ENCODE measurements at places on chromosomes 6 and 20.

DNA sequence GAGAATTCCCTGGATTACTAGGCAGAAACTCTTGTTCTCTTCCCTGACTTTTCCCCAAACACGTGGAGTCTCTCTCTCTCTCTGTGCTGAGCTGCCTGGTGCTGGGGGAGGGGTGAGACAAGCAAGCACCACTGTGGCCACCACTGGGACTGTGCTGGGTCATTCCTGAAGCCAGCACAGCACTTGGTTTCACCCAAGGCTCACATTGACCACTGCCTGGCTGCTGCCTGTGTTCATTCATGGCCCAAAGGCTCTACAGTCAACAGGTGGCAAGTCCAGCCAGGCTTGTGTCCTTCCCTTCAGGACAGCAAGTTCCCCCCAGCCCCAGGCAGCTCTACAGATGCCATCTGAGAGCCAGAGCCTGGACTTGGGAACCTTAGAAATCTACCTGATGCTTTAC, 92.2 kb downstream of the CTNNBL1 start:
- DNase-seq, result no peak

GRCh38 chr6:38579010-38579628, 60.6 kb downstream of the BTBD9 start:
- no peak for DNase-seq

DNA sequence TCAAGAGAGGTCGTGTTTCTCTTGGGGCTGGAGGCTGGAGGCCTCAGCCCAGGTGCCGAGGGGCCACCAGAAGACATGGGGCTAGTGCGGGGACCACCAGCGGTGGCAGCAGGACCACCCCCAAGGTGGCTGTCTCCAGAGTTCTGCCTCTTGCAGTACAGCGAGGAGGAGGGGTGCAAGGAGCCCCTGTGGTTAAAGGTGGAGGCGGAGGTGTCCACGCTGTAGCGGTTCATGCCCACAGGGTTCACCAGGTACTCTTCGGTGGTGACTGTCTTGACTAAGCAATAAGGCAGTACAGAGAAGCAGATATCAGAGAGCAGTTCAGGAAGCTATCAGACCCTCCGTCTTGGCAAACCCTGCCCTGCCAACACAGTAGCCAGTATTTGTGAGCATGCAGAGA, 103.4 kb downstream of the SCML4 start:
- DNase-seq, result no peak

GRCh38 chr20:63129991-63130657, 85.8 kb downstream of the YTHDF1 start:
- no peak for DNase-seq

- no peak for DNase-seq
Observed at GRCh38 chr6:34178357-34179105, 32.6 kb upstream of the GRM4 start.

DNA sequence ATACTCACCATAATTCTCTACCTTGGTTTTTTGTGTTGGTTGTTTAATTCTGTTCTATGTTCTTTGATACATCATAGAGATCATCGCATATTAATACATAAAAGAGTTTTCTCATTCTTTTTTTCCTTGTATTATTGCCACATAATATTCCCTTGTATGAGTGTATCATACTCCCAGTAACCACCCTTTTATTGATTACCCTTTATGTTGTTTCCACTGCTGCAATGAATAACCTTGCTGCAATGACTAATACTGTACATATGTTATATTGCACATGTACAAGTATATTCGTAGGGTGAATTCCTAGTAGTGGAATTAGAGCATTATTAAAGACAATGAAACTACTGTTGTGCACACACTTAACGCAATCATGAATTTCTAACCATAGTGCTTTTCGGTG, 9.1 kb upstream of the SF3B5 start:
- no peak for DNase-seq

DNA sequence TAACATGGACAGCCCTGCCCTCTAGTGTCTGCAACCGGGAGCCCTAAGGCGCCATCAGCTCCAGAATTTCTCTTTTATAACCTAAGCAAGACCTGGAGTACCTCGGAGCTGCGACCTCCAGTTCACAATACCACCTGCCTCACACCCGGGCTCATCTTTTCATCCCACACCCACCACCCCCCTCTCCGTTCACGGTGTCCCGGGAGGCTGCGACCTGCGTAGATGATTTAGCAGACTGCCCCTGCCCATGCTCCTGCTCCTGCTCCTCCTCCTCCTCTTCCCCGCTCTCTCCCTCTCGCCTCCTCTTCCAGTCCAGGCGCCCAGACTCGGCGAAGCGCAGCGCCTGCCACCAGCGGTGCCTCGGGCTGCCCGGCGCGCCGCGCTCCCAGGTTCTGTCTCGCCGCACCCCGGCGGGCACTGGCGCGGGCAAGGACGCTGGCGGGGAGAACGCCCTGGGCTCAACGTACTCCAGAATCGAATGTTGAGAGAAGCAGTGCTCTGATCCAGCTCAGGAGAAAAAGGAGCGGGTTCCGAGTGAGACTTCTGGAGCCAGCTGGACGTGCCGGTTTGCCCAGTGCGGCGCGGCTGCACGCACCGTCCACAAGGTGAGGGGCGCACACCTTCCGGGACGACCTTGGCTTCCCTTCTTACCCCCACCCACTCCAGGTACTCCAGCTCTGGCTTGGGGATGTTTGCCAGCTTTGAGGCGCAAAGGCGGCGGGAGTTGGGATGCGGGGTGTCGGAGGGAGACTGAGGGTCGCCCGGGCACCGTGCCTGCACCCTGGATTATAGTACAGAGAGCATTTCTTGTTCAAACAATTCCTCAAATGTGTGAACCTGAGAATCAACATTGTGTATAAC, at the start of gene HTR1E:
Gene HTR1E, plus strand, starts transcription at position 310 of the 861 bp plus-strand sequence. CDS start 77,807 bp downstream, outside the sequence.
- no peak for DNase-seq

GRCh38 chr6:30821862-30822784, 62.2 kb upstream of the DDR1 start:
- DNase-seq, result no peak

DNA sequence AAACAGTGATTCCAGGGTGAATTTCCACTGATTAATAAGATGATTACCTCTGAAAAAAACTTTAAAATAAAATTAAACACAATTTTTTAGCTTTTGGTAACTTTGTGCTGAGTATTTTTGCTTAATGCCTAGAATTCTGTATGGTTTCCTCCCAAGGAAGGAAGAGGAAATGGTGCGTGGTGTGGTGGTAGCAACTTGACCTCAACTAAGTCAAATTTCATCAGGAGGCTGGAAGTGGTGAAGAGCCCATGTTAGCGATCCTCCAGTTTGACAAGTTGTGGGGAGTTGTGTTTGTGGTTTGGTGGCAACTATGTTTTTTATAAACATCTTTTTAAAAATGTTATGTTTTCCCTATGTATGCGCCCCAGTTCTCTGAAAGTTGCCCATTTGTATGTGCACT, 5.0 kb upstream of the RTF2 start:
- DNase-seq, result no peak

DNA sequence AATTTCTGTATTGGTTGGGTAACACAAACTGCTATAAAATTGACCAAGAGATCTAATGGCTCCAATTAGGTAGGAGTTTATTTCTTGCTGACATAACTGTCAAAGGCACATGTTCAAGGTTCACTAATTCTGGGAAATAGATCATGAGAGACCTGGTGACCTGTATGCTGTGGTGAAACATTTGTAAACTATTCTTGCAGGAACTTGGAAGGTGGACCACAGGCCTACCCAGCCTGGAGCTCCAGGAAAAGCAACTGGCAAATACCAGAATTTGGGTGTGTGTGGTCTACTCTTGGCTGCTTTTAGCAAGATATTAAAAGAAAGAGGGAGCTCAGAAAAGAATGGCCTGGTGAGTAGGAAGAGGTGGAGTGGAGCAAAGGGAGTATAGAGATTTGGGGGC, 184.6 kb downstream of the QKI start:
- DNase-seq, result no peak

- no peak for DNase-seq
Observed at GRCh38 chr6:169289257-169289618, 35.6 kb upstream of the THBS2 start.

DNA sequence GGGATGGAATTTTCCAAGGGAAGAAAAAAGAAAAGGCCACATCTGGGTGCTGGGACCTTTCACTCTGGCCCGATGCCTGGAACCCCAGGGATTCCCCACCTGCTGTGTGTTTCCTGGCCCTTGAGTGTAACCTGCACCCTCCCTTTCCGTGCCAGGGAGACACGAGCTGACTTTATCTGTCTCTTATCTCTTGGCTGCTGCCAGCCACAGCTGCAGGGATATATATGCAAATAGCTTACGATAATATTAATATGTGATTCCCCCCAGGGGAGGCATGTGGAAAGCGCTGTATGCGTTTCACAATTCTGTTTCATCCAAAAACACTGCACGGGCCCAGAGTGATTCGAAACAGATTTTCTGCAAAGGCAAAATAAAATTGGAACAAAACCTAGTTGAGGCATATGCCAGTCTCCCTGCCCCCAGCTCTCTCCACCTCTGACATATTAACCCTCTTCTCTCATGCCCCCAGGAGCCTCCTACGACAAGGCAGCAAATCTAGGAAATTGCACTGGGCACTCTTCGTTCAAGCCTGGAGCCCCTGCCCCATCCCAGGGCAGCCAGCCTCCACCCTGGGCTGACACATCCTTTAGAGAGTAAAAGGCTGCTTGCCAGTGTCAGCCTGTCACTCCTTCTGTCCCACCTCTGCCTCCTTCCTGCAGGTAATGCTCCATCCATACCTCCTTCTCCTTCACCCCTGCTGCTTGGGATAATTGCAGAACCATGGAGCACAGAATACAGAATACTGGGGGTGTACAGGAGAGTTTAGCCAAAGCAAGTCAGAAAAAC, 1.3 kb downstream of the RIPOR3 start:
- DNase-seq, result no peak

DNA sequence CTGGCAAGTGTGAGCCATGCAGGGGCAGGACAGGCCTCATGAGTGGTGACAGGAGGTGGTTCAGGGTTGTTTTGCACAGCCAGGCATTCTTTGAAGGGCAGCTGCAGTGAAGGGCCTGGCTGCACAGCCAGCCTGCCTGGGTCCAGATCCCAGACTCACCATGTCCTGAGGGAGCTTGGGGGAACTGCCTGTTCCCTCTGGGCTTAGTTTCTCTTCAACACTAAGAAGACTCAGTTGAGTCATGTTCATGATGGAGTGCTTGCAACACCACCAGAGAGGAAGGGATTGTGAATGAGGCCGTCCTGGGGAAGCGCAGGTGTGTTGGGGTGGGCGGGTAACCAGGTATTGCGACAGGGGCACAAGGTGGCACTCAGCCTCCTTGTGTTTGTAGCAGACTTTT, 102.4 kb downstream of the CDH26 start:
- DNase-seq, result no peak

DNA sequence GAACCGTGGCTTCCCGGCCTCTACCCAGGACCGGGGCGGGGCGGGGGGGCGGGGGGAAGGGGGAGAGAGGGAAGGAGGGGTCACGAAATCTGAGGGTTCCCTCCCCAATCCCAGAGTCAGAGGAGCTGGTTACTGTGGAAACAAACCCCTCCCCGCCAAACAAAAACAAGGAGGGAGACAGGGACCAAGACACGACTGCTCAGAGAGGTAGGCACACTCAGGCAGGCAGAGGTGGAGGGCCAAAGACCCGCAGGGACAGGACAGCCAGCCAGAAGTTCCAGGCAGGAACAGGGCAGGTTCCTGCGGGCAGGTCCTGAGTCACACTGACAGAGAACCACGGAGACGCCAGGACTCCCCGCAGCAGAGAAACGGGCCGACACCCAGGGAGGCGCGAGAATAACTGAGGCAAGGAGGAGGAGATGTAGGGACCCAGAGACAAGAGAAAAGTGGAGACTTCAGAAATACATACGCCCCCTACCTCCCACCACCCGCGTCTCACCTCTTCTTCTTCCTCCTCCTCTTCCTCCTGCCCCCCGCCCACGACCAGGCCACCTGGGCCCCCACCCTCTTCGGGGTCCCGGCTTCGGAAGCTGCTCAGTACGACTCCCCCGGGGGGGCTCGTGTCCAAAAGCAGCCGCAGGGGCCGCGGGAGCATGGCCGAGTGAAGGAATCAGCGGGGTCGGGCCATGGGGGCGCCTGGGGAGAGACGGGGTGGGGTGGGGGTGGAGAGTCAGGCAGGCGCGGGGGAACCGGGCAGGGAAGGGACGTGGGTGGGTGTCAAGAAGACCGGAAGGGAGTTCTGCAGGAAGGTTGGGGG, 578 bp downstream of the RGL2 start:
- peak; percentile 84 for DNase-seq
